ENCODE measurements at places on chromosomes 5 and 9. TPM values are rescaled to one million over a fixed set of nuclear protein-coding genes. Genes with fewer than 3 reads are reported as not detected.
A peak's percentile ranks its signal among the peaks of the same experiment; 100 is the strongest.

ORM2 gene
- not detected for total RNA-seq

PCDHB3 gene
- total RNA-seq, result 1.7 TPM

IFNA21 gene
- total RNA-seq, result not detected

CKMT2 gene
- total RNA-seq, result 4.6 TPM

STK32A gene
- total RNA-seq, result 4.3 TPM

FGD3 gene
- total RNA-seq, result 4.6 TPM

LRRC14B gene
- not detected for total RNA-seq

SLC36A3 gene
- total RNA-seq, result not detected

TGFBR1 gene
- 73.1 TPM for total RNA-seq

ASS1 gene
- 76.0 TPM for total RNA-seq

INSYN2B gene
- 0.16 TPM for total RNA-seq

GRCh38 chr9:122810306-122810946, 10.5 kb downstream of the OR1K1 start:
- no peaks in the 10 kb centered on the region for H3K27me3 ChIP-seq
- no peak overlapping the region for H3K4me3 ChIP-seq
- no peak overlapping the region for H3K27ac ChIP-seq
- DNase-seq, result peak; percentile 82
- no peaks in the 10 kb centered on the region for H3K4me1 ChIP-seq

- peaks cover 28% of the 10 kb centered on the region for H3K4me1 ChIP-seq
- peak; percentile 62 for DNase-seq
- no peak overlapping the region for H3K27ac ChIP-seq
- H3K36me3 ChIP-seq, result no peaks in the 10 kb centered on the region
Measured at GRCh38 chr9:37905131-37905505, 1.2 kb upstream of the SLC25A51 start.

DNA sequence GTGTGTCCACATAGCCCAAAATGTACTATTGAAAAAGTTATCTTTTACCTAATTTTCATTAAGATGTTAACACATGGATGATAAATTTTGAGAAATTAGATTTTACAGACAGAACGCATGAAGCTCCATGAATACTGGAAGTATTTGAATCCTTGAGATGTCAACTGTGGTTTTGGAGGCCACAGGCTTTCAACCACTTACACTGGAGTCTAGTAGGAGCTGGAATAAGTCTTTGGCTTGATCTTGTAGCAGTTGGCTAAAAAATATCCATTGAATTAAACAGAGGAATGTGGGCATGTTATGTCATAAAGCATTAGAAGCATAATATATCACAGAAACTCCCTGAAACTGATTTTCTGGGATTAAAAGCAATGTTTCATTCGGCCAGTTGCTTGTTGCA, 52.9 kb downstream of the CAMK4 start:
- DNase-seq, result no peak
- H3K36me3 ChIP-seq, result no peaks in the 10 kb centered on the region
- no peak overlapping the region for H3K27ac ChIP-seq
- no peak overlapping the region for H3K4me3 ChIP-seq
- H3K4me1 ChIP-seq, result no peaks in the 10 kb centered on the region

GRCh38 chr5:155726267-155726666, 600.7 kb upstream of the SGCD start:
- no peak overlapping the region for H3K27ac ChIP-seq
- H3K4me1 ChIP-seq, result no peaks in the 10 kb centered on the region
- no peaks in the 10 kb centered on the region for H3K36me3 ChIP-seq
- peaks cover 40% of the 10 kb centered on the region for H3K27me3 ChIP-seq
- no peak overlapping the region for H3K4me3 ChIP-seq

- peak; percentile 78 for DNase-seq
- no peak overlapping the region for H3K4me3 ChIP-seq
- H3K27me3 ChIP-seq, result no peaks in the 10 kb centered on the region
- H3K27ac ChIP-seq, result peak overlapping the region; percentile 60
- H3K36me3 ChIP-seq, result no peaks in the 10 kb centered on the region
Measured at GRCh38 chr9:80649001-80649420, 1040.3 kb downstream of the TLE1 start.

GRCh38 chr5:153555420-153556114, 65.1 kb downstream of the GRIA1 start:
- H3K36me3 ChIP-seq, result no peaks in the 10 kb centered on the region
- H3K27ac ChIP-seq, result no peak overlapping the region
- H3K4me3 ChIP-seq, result no peak overlapping the region
- H3K27me3 ChIP-seq, result no peaks in the 10 kb centered on the region
- peaks cover 18% of the 10 kb centered on the region for H3K4me1 ChIP-seq

- H3K27ac ChIP-seq, result no peak overlapping the region
- H3K4me3 ChIP-seq, result no peak overlapping the region
- no peak for DNase-seq
- no peaks in the 10 kb centered on the region for H3K36me3 ChIP-seq
- H3K4me1 ChIP-seq, result no peaks in the 10 kb centered on the region
Measured at GRCh38 chr9:112705768-112706427, 12.0 kb downstream of the INIP start.

DNA sequence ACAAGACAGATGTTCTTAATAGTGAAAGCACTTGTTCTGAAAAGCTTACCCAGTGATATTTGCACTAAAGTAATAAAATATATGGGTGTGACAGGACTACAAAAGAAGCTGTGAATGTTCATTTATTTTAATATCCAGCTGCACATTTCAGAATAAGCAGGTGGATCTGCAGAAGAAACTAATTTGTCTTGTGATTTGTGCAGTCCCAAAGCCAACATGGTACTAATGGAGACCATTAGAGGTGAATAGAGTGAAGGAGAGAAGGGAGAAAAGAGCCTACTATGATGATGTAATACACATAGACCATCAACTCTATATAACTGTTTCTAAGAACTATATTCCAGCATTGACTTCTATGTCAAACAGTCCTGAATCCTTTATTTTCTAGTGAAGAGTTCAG, 362.8 kb downstream of the ISL1 start:
- no peak for DNase-seq
- no peaks in the 10 kb centered on the region for H3K27me3 ChIP-seq
- H3K27ac ChIP-seq, result no peak overlapping the region
- H3K4me3 ChIP-seq, result no peak overlapping the region

DNA sequence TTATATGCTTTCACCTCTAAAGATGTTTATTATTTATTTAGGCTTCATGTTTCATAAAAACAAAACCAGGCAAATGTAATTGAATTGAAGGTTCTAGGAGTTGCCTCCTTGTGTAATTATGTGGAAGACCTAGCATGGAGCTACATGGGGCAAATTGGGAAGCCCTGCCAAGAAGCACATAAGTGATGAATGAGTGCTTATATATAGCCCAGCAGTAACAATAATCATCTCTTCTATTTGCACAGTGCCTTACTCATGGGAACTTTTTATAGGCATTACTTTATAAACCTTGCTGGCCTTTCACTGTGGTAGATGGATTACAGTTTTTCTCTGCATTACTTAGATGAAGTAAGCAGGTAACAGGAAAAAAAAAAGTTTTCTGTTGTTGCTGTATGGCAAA, 40.0 kb upstream of the GRAMD2B start:
- DNase-seq, result peak; percentile 80
- no peaks in the 10 kb centered on the region for H3K36me3 ChIP-seq
- peaks cover 56% of the 10 kb centered on the region for H3K4me1 ChIP-seq

- no peak for DNase-seq
- no peaks in the 10 kb centered on the region for H3K36me3 ChIP-seq
- H3K4me3 ChIP-seq, result no peak overlapping the region
- no peak overlapping the region for H3K27ac ChIP-seq
Measured at GRCh38 chr5:58543723-58544122, 39.2 kb upstream of the RAB3C start.

DNA sequence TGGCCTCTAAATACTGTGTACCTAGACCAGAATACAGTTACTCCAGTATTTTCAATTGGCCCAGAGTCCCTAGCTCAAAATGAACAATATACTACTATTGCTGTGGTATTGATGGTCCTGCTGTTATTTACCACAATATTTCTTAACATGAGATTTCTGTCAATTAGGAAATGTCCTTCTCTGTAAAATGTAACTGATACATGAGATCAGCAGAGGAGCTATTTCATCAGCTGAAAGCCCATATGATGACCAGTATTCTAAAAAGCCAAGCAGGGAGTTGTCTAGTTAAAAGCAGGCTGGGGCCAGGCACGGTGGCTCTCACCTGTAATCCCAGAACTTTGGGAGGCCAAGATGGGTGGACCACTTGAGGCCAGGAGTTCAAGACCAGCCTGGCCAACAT, 187.7 kb upstream of the PTGER4 start:
- H3K36me3 ChIP-seq, result no peaks in the 10 kb centered on the region
- no peak for DNase-seq
- no peaks in the 10 kb centered on the region for H3K27me3 ChIP-seq
- H3K4me1 ChIP-seq, result no peaks in the 10 kb centered on the region
- H3K4me3 ChIP-seq, result no peak overlapping the region

- peaks cover 12% of the 10 kb centered on the region for H3K27me3 ChIP-seq
- H3K36me3 ChIP-seq, result no peaks in the 10 kb centered on the region
- no peaks in the 10 kb centered on the region for H3K4me1 ChIP-seq
Measured at GRCh38 chr9:130670644-130671043, 6.2 kb downstream of the PRDM12 start.

GRCh38 chr5:17022296-17022695, 86.2 kb upstream of the MYO10 start:
- H3K27me3 ChIP-seq, result no peaks in the 10 kb centered on the region
- H3K36me3 ChIP-seq, result no peaks in the 10 kb centered on the region
- peaks cover 31% of the 10 kb centered on the region for H3K4me1 ChIP-seq
- no peak overlapping the region for H3K27ac ChIP-seq
- no peak overlapping the region for H3K4me3 ChIP-seq
- DNase-seq, result no peak

- no peak overlapping the region for H3K27ac ChIP-seq
- H3K27me3 ChIP-seq, result no peaks in the 10 kb centered on the region
- no peaks in the 10 kb centered on the region for H3K36me3 ChIP-seq
- H3K4me3 ChIP-seq, result no peak overlapping the region
- H3K4me1 ChIP-seq, result peaks cover 24% of the 10 kb centered on the region
- DNase-seq, result no peak
Measured at GRCh38 chr5:59665086-59665831, 228.3 kb downstream of the PDE4D start.

DNA sequence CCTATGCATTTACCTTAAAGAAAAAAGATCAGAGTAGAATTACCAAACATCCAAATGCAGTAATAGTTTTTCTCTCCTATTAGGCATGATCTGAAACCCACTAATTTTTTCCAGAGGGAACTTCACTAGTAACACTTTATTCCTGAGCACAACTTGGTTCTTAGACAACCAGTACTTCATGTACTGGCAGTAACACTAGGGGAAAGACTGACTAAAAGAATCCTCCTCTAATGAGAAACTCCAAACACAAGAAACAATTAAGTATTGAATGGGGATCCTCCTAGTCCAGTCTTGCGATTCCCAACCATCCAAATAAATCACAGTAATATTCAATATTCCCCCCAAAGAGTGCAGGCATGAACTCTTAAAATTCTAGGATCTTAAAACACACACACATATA, 48.9 kb downstream of the ZNF608 start:
- H3K27ac ChIP-seq, result peak overlapping the region; percentile 85
- DNase-seq, result no peak
- peak overlapping the region; percentile 22 for H3K4me3 ChIP-seq
- no peaks in the 10 kb centered on the region for H3K27me3 ChIP-seq

GRCh38 chr5:122963305-122963704, 73.2 kb downstream of the PPIC start:
- no peaks in the 10 kb centered on the region for H3K27me3 ChIP-seq
- no peak for DNase-seq
- H3K36me3 ChIP-seq, result no peaks in the 10 kb centered on the region
- no peaks in the 10 kb centered on the region for H3K4me1 ChIP-seq
- no peak overlapping the region for H3K4me3 ChIP-seq

- H3K27me3 ChIP-seq, result no peaks in the 10 kb centered on the region
- no peaks in the 10 kb centered on the region for H3K36me3 ChIP-seq
- DNase-seq, result no peak
- H3K27ac ChIP-seq, result no peak overlapping the region
- H3K4me1 ChIP-seq, result no peaks in the 10 kb centered on the region
Measured at GRCh38 chr5:95543017-95543705, 11.6 kb downstream of the SKIC3 start.

DNA sequence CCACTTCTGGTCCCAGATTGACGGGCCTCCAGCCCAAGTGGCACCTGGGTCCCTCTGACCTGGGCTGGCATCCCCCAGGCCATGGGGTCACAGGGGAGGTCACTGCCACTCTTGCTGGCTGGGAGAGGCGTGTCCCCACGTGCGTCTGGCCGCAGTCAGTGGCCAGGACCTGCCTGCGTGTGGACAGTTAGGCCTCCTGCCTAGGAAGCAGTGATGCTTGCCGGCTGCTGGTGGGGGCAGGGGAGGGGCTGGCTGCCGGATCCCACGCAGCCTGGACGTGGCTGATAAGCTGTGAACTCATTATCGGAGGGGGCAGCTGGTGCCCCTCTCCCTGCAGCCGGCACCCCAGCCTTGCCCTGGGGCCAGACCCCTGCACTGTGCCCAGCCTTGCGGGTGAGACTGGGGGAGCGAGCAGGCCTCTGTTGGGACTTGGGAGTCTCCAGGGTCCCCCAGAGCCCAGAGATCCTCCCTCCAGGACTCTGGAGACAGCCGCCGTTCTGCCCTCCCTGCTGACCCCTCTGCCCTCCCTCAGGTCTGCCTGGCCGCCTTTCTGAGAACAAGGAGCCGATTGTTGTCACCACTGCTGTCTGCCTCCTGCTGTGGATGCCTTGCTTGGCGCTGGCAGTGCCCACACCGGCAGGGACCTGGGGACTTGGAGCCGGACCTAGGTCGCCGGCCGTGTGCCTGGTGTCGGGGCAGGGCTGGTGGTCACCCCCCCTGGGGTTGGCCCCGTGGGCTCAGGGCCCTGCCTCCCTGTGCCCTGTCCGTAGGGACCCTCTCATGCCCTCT, 12.3 kb downstream of the RXRA start:
- peak overlapping the region; percentile 20 for H3K27ac ChIP-seq
- DNase-seq, result no peak
- peaks cover 97% of the 10 kb centered on the region for H3K4me1 ChIP-seq
- H3K27me3 ChIP-seq, result no peaks in the 10 kb centered on the region
- H3K36me3 ChIP-seq, result no peaks in the 10 kb centered on the region
- peak overlapping the region; percentile 0 for H3K4me3 ChIP-seq

- H3K27ac ChIP-seq, result no peak overlapping the region
- H3K36me3 ChIP-seq, result no peaks in the 10 kb centered on the region
- peaks cover 6% of the 10 kb centered on the region for H3K4me1 ChIP-seq
- no peaks in the 10 kb centered on the region for H3K27me3 ChIP-seq
- H3K4me3 ChIP-seq, result no peak overlapping the region
- DNase-seq, result no peak
Measured at GRCh38 chr5:164360589-164360988, 855.2 kb downstream of the MAT2B start.

- H3K4me3 ChIP-seq, result no peak overlapping the region
- no peaks in the 10 kb centered on the region for H3K36me3 ChIP-seq
- DNase-seq, result no peak
- H3K27me3 ChIP-seq, result no peaks in the 10 kb centered on the region
- H3K27ac ChIP-seq, result no peak overlapping the region
Measured at GRCh38 chr5:95448789-95449188, 57.6 kb downstream of the FAM81B start.

- no peaks in the 10 kb centered on the region for H3K27me3 ChIP-seq
- no peak for DNase-seq
- H3K27ac ChIP-seq, result no peak overlapping the region
- peaks cover 6% of the 10 kb centered on the region for H3K36me3 ChIP-seq
- no peaks in the 10 kb centered on the region for H3K4me1 ChIP-seq
- no peak overlapping the region for H3K4me3 ChIP-seq
Measured at GRCh38 chr5:79287380-79287779, 51.4 kb downstream of the JMY start.

- H3K4me3 ChIP-seq, result no peak overlapping the region
- no peak for DNase-seq
- H3K27me3 ChIP-seq, result no peaks in the 10 kb centered on the region
Measured at GRCh38 chr5:113917997-113918396, 404.5 kb downstream of the YTHDC2 start.

- H3K27me3 ChIP-seq, result no peaks in the 10 kb centered on the region
- DNase-seq, result peak; percentile 82
- H3K4me3 ChIP-seq, result peak overlapping the region; percentile 97
- peak overlapping the region; percentile 99 for H3K27ac ChIP-seq
Measured at GRCh38 chr5:36240779-36241630, 720 bp downstream of the NADK2 start.

Data from sigmoid colon (tissue), 7 donors.